ENCODE measurements at places on chromosomes 5 and 9.

- DNase-seq = no peak
Measured at GRCh38 chr5:120901199-120901598, 437.1 kb downstream of the PRR16 start.

DNA sequence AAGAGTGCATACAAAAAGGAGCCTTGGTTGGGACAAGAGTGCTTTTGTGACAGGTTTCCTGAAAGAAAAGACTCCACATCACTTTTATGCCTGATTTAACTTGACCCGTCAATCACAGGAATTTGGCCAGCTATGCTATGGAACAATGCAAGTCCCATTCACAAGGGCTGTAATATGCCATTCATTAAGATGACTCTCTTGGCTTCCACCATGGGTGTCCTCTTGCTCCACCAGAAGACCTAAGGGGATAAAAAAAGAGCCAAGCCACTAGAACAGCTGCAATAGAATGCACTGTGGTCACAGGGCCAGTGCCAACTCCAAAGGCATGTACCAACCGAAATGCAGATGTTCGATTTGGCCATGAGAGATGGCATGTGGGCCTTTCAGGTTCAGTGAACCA is 480.1 kb upstream of the MPDZ start:
- DNase-seq = no peak

DNA sequence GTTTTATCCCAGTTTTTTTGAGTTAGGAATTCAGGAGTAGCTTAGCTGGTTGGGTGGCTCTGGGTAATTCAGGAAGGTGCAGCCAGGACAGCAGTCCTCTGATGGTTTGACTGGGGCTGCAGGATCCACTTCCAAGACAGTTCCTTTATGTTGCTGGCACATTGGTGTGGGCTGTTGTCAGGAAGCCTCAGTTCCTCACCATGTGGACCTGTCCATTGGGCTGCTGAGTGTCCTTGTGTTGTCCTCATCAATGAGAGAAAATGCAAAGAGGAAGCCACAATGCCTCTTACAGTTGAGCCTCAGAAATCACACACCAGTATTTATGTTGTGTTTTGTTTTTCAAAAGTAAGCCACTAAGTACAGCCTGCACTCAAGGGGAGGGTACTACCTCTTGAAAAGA is 140.9 kb downstream of the MAST4 start:
- no peak for DNase-seq

GRCh38 chr9:134843740-134844139 is 36.9 kb upstream of the FCN2 start:
- DNase-seq = no peak

DNA sequence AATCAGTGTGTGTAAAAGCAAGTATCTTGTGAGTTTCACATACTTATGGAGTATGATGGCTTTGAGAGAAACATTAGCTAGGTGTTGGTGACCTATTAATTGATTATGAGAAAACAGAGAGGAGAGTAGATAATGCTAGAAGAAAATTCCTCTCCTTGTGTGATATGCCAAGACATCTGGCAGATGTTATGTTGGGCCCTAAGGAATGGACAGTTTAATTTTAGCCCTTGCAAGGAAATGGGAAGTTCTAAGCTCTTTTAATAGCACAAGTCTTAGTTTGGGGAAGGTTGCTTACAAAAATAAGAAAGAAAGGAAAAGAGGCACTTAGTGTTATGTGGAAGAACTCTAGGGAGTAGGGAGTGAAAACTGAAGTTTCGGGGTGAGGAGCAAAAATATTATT is 5.1 kb downstream of the ZNF462 start:
- no peak for DNase-seq

GRCh38 chr5:142823126-142823525 is 52.9 kb downstream of the ARHGAP26 start:
- DNase-seq = no peak

Data from tibial artery (tissue), 4 donors.